ENCODE measurements at places on chromosomes 5 and 9.

DNA sequence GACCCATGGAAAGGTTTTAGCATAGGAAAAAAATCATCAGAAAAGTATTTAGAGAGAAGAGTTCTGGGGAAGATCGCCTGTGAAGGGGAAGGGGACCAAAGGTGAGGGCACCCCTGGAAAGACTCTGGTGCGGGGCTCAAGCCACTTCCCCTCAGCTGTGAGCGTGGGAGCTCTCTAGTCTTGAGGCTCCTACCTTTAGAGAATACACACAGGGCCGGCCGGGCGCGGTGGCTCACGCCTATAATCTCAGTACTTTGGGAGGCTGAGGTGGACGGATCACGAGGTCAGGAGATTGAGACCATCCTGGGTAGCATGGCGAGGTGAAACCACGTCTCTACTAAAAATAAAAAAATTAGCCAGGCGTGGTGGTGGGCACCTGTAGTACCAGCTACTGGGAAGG lies 6.9 kb downstream of the TRIM41 start:
- DNase-seq, result no peak

- no peak for DNase-seq
These were observed 1.2 kb upstream of the GCNT4 start for GRCh38 chr5:75053304-75054133.

- no peak for DNase-seq
These were observed 223.1 kb upstream of the PAPPA start for GRCh38 chr9:115930472-115930871.

DNA sequence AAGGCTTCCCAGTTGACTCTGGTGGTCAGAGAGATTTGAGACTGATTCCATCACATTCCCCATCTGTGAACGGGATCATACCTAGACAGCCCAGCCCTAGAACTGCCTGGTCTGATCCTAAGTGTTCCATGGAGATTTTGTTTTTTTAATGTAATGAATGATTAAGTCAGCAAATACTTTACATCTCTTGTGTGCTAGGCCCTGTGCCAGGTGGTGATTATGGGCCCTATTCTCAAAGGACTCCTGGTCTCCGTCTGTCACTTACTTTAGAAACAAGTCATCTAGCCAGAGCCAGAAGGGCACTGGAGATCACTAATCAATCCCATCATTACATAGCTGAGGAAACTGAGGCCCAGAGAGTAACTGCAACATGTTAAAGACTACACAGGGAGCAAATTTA lies 1.1 kb upstream of the GPX3 start:
- DNase-seq, result no peak

GRCh38 chr5:138303372-138303771 lies 28.2 kb downstream of the CDC25C start:
- DNase-seq, result no peak

DNA sequence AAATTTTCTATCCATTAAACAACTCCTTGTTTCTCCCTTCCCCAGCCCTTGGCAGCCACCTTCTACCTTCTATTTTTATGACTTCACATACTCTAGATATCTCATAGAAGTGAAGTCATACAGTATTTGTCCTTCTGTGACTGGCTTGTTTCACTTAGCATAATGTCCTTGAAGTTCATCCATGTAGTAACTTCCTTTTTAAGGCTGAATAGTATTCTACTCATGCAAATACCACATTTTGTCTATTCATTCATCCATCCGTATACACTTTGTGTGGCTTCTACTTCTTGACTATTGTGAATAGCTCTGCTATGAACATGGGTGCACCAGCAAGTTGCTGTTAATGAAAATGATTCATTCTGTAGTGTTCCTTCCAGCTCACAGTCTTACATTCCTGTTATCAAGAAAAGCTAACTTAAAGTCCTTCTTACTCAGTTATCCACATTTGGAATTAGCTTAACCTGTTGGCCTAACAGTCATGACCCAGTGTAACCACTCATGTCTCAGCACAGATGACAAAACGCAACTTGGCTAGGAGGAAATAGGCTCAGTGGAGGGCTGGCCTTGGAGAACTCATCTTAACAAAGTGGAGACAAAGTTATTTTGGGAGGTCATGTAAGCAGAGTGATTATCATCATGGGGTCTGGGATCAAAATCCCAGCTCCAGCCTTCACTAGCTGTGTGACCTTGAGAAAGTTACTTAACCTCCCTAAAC lies 129.7 kb upstream of the MAP3K1 start:
- DNase-seq, result no peak

GRCh38 chr9:83675466-83675865 lies 32.3 kb downstream of the UBQLN1 start:
- DNase-seq, result no peak

- DNase-seq, result no peak
These were observed 505 bp downstream of the RPS14 start for GRCh38 chr5:150448952-150449516.

GRCh38 chr5:60630179-60630578 lies 69.8 kb downstream of the DEPDC1B start:
- DNase-seq, result no peak

- no peak for DNase-seq
These were observed 531.6 kb downstream of the CAAP1 start for GRCh38 chr9:26361010-26361409.

- no peak for DNase-seq
These were observed 347.5 kb downstream of the SEMA5A start for GRCh38 chr5:9198394-9198793.

DNA sequence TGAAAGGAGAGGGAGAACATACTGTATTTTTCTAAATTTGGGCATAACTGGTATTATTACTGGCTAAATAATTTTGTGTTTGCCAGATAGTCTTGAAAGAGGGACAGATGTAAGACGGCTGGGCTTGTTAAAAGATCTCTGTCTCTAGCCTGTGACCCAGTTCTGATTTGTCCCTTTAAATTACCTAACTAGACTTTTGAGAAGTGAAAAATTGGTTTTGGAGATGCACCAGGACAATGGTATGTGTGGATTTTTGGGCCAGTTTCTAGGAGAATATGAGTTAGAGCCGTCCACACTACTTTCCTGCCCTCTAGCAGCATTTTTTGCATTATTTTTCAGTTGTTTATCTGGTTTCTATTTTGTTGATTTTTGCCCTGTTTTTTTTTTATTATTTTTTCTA lies 33.5 kb downstream of the LNPEP start:
- DNase-seq, result no peak

GRCh38 chr5:77957-78804 lies 13.8 kb upstream of the PLEKHG4B start:
- DNase-seq, result no peak

DNA sequence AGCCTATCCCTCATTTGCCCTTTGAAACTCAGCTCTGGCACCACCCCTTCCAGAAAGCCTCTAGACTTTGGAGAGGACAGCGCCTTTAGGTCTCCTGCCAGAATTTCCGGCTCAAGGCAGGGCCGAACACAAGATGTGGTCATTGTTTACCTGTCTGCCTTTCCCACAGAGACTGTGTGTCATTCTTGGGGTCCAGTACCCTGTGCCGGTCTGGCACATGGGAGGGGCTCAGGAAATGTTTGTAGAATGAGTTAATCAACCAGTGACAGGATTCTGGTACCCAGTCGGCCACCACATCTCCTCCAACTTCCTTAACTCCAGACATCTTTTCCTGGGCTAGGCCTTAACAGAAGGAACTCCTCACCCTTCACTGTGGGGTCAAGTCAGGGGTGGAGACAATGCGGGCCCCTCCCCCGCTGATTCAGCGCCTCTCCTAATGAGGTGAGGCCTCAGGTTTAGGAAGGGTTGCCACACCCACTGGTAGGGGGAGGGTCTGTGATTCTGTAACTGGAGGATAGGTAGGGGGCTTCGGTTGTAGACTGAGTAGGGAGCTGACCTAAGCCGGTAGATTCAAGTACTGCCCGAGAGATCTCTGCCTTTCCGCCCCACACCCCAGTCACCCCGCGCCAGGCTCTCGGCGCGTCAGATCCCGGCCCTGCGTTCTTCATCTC lies 29.3 kb downstream of the PCDH1 start:
- DNase-seq, result no peak

- no peak for DNase-seq
These were observed 60.9 kb downstream of the ADRB2 start for GRCh38 chr5:148887123-148887881.

GRCh38 chr9:104817437-104817836 lies 53.5 kb downstream of the NIPSNAP3B start:
- no peak for DNase-seq

GRCh38 chr5:79578876-79579275 lies 33.4 kb upstream of the TENT2 start:
- DNase-seq, result no peak

DNA sequence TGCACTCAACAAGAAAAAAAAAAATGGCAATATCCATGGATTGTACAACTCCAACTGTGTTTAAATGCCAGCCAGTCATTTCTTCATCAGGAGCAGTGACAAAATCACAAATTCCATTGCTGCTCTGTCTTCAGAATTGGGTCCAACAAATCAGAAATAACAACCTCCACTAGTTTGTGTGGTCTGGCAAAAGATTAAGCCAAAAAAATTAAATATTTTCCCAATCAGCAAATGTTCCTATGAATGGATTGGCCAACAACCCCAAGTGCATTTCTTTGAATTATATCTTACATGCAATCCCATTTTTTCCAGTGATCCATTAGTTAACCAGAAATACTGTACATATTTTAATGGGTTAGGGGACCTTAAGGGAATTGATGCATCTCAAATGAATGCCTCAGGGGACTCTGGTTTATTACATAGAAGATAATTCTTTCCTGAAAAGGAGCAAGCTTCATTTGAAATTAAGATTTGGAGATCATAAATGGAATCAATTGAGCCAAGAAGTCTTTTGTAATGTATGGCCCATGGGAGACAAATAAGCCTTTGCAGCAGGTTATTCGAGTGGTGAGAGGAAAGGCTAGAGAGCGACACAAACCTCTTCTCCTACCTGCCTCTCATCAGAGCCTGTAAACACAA lies 131.8 kb downstream of the TLE1 start:
- no peak for DNase-seq

DNA sequence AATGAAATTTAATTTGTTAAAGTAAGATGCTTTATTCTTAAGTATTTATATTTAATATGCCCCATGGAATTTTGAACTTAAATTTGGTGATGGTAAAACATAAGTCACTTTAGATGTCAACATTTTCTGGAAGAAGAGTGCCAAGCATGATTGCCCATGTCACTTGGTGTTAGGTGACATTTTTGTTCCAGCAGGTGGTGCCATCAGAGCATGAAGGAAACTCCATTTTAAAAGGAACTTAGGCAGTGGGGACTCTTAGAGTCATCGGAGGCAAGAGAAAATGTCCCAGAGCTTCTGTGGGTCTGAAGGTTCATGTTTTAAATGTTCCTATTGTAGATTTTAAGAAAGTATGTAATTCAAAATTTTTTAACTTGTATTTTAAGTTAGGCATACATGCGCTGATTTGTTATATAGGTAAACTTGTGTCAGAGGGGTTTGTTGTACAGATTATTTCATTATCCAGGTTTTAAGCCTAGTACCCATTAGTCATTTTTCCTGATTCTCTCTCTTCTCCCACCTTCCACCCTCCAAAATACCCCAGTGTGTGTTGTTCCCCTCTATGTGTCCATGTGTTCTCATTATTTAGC lies 789.3 kb downstream of the SEMA5A start:
- no peak for DNase-seq

GRCh38 chr5:121872856-121873255 lies 21.2 kb downstream of the FTMT start:
- no peak for DNase-seq

DNA sequence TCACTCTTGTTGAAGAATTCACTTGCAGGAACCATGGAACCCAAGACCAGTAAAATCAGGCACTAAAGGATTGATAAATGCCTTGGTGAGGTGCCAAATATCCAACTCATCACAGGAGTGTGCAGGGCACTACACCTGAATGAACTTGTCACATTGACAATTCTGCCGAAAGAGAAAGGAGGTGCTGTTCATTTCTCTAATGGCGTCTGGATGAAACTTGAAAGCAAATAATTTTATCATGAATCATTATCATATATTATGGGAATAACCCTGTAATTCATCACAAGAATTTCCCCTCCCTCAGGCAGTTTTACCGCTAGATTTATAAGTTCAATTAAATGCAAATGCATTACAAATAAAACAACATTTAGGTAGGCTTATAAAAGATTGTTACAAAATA lies 360.0 kb downstream of the GLIS3 start:
- DNase-seq, result no peak

DNA sequence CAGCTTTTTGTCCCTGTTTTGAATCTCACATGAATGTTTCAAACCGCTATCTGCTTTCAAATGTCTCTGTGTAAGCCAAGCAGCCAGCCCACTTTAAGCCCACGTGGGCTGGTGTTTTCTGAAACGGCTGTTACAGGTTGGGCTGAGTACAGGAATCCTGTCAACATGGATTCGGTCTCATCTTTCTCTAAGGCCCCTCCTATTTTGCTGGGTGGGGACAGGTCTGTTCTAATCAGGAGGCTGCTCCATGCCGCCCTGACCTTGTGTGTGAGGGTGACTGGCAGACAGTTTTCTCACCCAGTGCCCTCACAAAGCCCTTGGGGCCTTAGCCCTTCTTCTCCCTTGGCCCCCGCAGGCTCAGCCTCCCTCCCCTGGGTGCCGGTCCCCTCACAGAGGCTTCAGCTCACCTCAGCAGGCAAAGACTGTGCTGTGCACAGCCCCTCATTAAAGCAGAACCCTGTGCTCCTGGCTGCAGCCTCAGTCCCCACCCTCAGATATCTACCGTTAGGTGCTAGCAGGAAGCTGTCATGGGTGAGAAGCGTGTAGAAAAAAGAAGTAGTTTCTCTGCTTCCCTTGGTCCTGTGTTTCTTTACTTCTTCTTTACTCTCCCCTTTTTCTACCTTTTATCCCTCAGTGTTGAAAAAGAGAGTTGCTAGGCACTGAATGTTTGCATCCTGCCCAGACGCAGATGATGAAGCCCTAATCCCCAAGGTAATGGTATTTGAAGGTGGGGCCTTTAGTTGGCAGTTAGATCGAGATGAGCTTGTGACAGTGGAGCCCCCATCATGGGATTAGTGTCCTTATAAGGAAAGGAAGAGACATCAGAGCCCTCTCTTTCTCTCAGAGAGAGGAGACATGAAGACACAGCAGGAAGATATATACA lies 205.7 kb downstream of the ADAMTS12 start:
- DNase-seq, result no peak

GRCh38 chr5:124729720-124730359 lies 16.6 kb downstream of the ZNF608 start:
- no peak for DNase-seq

DNA sequence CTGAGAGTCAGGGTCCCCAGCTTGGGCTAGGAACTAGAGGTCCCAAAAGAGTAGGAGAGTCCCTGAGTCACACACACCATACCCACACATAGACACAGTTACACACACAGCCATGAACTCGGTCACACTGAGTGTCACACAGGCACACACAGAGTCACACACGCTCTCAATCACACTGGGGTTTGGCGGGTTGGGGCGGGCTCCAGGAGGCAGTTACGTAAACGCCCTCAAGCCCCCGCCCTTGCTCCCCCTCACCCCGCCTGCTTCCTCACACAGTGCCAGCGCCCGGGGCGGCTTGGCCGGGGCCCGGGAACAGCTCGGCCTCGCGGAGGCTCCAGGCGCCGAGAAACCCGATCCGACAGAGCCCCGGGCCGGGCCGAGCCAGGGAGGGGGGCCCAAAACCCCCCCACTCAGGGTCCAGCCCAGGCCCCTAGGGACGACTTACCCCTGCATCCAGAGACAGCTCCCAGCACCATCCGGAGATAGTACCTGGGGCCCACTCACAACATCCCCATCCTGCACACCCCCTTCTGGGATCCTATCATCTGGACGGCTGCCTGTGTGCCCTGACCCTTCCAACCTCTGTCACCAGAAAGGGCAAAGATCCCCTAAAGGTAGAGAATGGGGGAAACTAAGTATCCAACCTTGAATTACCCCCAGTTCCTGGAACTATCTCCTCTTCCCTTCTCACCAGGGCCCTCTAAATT lies 3.5 kb upstream of the CNTFR start:
- DNase-seq, result no peak
